ENCODE measurements at places on chromosomes 7 and 10.
A peak's percentile ranks its signal among the peaks of the same experiment; 100 is the strongest.

DNA sequence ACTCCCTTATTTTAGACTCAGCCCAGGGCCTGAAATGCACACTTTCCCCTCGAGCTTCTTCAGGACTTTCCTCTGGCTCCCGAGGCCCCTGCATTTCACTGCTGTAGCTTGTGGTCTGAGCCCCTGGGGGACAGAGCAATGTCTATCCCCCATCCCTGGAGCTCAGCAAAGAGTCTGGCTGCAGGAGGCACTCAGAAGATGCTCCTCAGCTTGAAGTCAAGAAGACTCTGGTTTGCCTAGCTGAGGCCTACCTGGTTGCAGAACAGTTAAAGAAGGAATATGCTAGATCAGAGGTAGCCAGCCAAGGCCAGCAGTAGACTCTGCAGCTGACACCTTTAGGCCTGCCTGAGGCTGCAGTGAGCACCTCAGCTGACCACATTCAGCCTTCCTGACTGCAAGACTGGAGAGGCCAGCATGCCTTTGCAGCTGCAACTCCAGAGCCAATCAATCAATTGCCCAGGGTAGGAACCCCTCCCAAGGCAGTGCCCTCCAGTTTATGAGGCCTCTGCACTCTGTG is 36.9 kb upstream of the IKZF1 start:
- no peak for DNase-seq

GRCh38 chr10:122421054-122421625 is 33.3 kb upstream of the ARMS2 start:
- peak; percentile 26 for DNase-seq

DNA sequence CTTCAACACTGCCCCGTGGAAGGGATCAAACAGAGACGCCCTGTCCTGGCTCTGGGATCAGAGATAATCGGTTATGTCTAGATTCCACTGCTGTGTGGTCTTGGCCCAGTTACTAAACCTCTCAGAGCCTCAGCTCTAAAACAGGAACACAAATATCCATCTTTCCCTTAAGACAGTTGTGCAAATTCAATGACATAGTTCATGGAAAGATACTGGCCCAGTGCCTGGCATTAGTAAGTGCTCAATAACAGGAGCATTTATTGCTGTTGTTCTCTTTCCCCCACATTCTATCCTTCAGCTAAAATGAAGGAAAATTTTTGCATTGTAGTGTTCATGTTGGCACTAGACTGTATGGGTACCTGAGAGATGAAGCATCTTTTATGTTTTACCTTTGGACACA is 58.6 kb downstream of the TACC2 start:
- DNase-seq, result no peak

- DNase-seq, result no peak
These were observed 321.0 kb upstream of the TPK1 start for GRCh38 chr7:145156834-145157233.

DNA sequence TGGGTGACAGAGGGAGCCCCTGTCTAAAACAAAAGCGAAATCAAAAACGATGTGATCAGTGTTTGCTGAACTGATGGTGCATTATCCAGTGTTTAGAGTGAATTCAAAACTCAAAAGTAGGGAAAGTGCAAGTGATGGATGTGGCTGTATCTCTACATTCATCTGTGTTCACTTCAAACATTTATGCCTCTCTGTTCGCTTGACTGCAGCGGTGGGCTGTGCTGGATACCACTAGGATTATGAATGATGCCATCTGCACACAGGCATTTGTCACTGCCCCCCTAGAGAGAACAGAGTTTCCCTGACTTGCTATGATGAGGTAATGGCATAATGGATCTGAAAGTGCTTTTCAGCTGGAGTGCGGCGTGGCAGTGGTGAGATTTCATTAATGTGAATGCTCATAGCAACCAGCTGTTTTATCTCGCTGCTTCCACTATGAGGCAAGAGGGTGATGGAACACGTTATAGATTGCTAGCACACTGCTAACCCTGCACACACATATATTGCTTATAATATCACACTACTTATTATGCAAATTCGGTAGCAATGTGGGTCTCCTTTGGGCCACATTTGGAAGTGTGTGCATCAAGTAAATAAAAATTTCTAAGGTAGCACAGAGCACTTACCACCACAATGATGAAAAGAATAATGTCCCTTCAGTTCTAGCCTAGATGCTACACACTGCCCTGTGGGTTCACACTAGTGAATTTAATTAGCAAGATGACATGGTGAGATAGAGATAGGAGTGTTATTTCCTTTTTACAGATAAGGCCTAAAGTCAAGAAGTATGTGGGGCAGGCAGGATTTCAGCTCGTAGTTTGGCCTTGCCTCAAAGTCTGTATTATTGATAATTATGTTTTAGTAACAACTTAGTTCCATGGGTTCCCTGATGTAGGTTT is 164.7 kb downstream of the CAMK1D start:
- DNase-seq, result no peak

- no peak for DNase-seq
These were observed 1.9 kb downstream of the COBL start for GRCh38 chr7:51314726-51315125.

DNA sequence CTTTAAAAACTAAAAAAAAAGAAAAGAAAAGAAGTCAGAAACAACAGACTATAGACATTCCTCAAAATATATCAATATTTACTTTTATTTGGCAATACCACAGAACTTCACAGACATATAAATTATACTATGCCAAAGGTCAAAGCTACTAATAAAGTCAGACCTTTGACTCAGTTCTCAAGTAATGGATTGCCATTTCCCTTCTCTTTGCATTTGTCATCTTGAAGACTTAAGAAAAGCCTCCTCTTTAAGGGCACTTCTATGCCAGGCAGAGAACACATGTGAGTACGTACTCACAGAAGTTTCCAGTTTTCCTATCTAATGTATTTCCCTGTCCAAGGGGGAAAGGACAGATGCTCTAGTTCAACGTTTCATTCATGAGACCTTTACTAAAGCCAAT is 37.6 kb downstream of the TNPO3 start:
- DNase-seq, result no peak

DNA sequence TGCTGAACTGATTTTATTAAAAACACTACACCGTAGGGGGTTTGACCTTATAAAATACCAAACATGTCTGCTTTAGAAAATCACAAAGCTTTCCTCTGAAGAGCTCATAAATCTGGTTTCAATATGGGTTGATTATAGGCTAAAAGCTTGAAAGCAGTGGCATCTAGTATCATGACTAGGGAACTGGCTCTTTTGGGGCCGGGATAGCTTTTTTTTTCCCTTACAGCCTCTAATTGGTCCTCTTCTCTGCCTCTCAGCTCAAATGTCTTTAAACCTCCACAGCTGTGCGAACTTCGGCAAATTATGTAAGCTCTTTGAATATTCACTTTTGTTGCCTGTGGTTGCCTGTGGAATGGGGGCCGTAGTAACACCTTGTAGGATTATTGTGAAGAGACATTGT is 8.4 kb downstream of the BAMBI start:
- no peak for DNase-seq

GRCh38 chr7:81676813-81677212 is 93.0 kb downstream of the HGF start:
- DNase-seq, result no peak

DNA sequence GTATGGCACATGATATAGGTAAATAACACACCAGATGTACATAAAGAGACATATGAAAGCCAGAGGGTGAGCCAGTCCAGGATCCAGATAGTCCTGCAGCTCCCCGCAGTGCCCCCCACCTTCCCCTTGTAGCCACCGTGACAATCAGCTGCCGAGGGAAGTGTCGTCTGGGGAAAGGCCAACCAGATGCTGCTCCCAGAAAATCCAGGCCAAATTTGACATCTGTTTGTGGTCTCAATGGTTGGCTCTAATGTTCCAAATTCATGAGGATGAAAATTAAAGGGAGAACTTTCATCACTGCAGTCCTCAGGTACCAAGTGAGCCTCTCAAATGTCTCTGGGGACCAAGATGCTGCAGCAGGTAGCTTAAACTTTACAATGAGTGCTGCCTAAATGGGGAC is 210.3 kb downstream of the PTEN start:
- DNase-seq, result no peak

DNA sequence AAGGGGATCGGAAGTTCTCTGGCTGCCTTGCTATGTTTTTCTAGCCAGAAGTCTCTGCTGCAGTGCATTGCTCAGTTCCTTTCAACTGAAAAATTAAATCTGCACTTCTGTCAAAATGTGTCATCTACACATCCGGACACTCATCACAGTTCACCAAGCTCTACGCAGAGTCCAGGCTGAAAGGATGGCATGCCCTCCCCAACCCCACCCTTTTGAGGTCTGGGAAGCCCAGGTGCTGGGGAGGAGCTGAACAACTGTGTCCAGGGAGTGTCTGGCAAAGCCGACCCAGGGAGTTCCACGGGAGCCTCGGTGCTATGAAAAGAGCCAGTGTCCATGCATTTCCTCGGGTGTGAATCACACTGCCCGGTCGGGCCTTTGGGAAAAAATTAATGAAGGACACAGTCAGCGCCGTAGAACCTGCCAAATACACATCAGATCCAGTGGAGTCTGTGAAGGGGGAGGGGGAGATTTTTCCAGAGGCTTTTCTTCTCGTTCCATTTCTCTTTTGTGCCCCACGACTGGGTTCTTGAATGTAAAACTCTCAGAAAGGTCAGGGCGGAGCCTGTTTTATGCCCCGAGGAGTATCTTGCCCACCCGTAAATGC is 757 bp upstream of the PALS2 start:
- DNase-seq, result peak; percentile 35

DNA sequence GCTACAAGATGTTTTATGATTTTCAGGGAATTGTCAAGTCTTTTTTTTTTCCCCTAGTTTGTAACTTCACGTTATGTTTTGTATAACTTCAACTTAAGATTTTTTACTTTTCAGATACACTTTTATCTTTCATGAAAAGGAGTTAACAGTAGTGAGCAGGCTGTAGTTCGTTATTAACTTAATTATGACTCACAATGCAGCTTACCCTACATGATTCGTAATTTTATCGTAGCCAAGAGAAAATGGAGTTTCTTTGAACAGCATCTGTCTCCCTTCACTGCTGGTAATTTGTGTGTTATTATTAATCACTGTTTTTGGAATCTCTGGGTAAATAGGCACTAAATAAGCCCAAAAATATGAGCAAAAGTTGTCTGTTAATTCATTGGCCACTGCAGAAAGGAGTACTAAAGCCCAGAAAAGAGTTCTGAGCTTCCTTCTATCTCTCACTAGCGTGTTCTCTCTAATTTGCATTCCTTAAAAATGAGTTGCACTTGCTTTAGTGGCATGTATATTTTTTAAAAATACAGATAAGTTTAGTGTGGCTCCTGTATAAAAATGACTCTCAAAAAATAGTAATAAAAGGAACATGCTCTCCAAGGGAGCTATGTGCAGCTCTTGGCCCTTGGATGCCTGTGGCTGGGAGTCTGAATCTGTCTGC is 36.1 kb downstream of the RALA start:
- no peak for DNase-seq

Measured in CD4-positive, alpha-beta T cell treated with Interferon alpha-2 for 1 hour (primary cell).